T-helper 1 cell (primary cell): ENCODE measurements at places on chromosomes 12 and 14.
A peak's percentile ranks its signal among the peaks of the same experiment; 100 is the strongest.

DNA sequence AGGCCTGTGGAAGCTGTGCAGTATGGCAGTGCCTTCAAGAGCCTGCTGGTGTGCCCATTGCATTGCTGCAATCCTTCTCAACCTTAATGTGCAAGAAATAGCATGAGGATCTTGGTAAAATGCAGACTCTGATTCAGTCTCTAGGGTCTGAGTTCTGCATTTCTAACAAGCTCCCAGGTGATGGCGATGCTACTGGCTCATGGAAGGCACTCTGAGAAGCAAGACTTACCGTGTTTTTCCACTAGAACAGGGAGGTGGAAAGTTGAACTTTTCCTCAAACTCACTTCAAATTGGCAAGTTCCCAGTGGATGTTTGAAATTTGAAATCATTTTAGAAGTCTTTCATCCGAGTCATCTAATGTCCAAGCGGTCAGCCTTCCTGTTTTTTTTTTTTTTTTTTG, 55.5 kb downstream of the MYRFL start:
- no peak for DNase-seq

- DNase-seq = peak; percentile 42
These were observed 27.6 kb downstream of the PMCH start for GRCh38 chr12:102169922-102170621.

GRCh38 chr14:58628406-58628805, 9.4 kb upstream of the DACT1 start:
- DNase-seq = no peak

- DNase-seq = no peak
These were observed 63.7 kb upstream of the YARS2 start for GRCh38 chr12:32819424-32819823.

GRCh38 chr12:77603946-77604345, 226.7 kb upstream of the NAV3 start:
- no peak for DNase-seq

- DNase-seq = no peak
These were observed 21.2 kb upstream of the NINJ2 start for GRCh38 chr12:684416-684815.

DNA sequence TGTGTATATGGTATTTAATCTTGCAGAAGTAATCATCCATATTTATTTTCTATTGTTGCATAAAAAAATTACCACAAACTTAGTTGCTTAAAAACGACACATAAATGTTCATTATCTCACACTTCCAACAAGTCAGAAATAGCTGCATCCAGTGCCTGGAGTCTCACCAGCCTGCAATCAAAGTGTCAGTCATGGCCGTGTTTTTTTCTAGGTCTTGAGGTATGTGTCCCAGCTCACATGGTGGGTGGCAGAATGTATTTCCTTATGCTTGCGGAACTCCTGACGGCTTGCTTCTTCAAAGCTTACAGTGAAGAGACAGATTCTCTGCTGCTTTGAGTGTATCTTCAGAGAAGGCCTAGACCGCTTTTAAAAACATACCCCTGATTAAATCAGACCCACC, 670.2 kb upstream of the LMO3 start:
- DNase-seq = no peak

GRCh38 chr12:106580671-106581508, 1.9 kb upstream of the RFX4 start:
- DNase-seq = no peak

- DNase-seq = no peak
These were observed 35.4 kb upstream of the NKX2-8 start for GRCh38 chr14:36617824-36618223.
